Astrocyte (in vitro differentiated cells and primary cell): ENCODE measurements at places on chromosomes 4 and X.

DNA sequence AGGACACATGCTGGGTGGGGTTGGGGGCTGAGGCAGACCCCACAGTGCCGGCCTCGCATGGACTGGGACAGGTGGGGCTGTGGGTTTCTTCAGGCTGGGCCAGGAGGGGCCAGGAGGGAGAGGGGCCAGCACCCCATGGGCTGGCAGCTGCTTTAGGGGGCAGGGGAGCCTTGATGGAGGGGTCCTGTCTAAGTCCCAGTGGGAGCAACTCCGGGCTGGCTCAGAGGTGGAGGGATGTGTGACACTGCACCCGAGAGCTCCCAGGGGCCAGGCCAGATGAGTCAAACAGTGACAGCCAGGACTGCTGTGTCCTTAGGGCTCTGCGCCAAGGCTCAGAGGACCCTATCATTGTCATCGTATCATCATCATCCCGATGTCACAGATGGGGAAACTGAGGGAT is 4.4 kb upstream of the ABLIM2 start:
- no peak for DNase-seq

DNA sequence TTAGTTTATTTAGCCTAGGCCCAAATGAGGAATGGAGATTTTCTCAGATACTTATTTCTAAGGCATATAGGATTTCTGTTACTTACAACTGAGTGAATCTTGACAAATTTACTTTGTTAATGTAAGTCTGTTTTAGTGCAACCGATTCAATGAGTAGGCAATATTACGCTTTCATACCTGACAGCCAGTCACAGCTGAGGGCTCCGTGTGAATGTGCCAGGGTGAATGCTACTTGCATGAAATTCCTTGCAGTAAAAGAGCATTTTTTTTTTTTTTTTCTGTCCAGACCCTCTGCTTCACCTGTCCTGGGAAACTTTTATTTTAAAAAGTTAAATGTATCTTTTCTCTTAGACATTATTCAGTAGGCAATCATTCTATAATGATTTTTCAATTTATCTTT is 1100.0 kb downstream of the FAT4 start:
- DNase-seq = no peak

DNA sequence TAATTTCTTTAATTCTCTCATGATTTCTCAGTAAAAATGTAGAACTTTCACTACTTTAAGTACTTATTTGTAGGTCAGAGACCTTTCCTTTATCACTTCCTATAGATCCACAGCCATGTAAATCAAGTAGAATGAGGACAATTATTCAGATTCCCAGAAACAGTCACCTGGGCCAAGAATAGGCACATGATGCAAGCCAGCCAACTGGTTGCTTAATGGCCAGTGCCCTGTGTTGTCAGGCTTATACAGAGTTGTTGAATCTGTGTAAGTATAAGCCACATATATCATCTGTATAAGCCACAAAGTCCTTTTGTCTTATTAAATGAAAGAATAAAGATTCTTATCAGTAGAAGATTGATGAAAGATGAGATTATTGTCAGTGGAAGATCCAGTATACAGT is 5.2 kb downstream of the BANK1 start:
- DNase-seq = no peak

- DNase-seq = no peak
Measured at GRCh38 chr4:138841343-138841742, 174.2 kb upstream of the NOCT start.

DNA sequence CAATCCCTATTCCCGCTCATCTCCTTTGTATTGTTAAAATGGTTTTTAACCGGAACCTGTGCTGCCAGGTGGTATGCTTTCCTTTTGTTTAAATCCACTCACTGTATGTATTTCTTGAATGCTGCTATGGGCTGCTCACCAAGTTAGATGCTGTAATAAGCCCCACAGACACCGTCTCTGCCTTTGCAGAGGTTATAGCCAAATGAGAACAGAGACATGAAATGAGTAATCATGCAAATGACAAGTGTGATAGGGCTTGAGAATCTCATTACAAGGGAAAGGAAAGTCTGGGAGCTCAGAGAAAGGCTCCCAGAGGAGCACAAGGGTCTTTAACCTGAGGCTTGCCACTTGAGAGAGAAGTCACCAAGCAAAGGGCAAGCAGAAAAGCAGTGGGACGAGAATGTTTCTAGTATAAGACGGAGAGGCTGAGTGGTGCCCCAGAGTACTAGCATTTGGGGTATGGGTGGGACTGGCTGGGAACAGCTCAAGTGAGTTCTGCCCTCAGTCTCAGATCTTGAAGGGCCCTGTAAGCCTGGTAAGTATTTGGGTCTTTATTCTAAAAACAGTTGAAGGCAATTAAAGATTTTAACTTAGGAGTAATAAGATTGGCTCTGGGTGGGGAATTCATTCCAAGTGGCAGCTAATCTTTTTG is 110.8 kb upstream of the H2AZ1 start:
- no peak for DNase-seq

DNA sequence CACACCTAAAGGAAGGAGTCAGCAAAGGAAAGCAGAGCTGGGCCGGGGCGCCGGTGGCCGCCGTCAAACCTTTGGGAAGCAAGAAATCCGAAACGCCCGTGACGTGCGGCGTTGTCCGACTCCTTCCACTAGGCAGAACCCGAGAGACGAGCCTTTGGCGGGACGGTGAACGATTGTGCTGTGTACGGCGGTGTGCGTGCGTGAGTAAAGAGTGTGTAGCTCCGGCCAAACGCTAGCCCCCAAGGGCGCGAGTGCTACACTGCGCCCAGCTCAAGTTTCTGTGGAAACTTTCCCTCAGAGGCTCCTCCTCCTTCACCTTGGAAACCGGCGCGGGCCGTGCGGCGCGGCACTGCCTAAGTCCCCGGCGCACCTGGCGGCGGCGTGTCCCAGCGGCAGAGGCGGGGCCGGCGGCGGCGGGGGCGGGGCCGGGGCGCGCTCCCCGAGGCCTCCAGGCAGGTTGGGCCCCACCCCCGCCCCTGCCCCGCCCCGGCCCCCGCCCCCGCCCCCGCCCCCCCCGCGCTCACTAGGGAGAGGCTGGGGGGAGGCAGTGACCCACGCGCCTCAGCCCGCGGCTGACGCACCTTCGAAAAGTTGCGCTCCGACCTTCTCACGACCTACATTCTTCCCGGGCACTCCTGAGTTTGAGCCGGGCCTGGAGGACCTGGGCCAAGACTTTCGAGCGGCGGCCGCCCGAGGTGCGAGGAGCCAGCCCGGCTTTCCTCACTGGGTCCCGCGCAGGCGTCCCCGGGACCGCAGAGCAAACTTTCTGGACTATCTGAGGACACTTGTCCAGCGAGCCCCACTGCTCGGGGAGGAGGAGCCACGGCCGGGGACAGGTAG is at the start of gene FHIP1A:
TSS of gene FHIP1A (plus strand) at position 547 of the 840 bp plus-strand sequence. CDS start 157,084 bp downstream, outside the sequence.
- peak; percentile 72 for DNase-seq

- no peak for DNase-seq
Measured at GRCh38 chrX:31340587-31340986, 268.7 kb upstream of the FTHL17 start.

DNA sequence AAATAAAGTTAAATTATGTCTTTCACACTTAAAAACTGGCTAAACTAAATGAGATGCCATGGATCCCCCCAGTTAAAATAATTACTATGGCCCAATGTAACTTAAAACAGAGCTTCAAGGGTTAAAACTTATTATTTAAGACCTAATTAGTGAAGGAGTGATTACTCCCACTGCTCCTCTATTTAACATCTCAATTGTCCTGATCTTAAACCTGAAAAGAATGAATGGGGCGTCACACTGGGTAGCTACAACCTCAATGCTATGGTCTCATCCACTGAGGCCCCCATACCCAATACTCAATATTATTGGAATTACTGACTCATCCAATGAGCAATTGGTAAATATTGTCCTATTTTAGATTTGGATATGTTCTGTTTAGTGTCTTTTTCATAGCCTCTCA is 21.1 kb upstream of the TMEM255A start:
- DNase-seq = no peak

- DNase-seq = no peak
Measured at GRCh38 chrX:24575496-24575895, 71.7 kb downstream of the PCYT1B start.

- no peak for DNase-seq
Measured at GRCh38 chr4:101259876-101260275, 87.5 kb downstream of the PPP3CA start.

- DNase-seq = peak; percentile 12
Measured at GRCh38 chrX:136954930-136955329, 74.4 kb upstream of the RBMX start.

DNA sequence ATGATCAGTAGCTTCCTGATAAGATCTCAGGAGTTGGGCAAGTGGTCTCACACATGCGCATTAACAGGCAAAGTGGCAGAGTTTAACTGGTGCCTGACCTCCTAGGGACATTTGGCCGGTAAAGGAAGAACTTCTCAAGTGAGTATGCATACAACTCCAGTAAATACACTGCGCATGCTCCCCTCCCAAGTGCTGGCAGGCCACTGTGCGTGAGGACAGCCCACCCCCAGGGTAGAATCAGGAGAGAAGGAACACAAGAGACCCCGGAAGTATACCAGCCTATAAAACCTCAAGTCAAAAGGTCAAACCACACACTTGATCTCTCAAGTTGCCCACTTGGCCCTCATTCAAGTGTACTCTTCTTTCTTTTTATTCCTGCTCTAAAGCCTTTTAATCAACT is 225.5 kb upstream of the ANKRD50 start:
- no peak for DNase-seq

- no peak for DNase-seq
Measured at GRCh38 chrX:38881066-38881465, 79.8 kb downstream of the MID1IP1 start.

GRCh38 chr4:21697583-21697982 is 251.0 kb downstream of the KCNIP4 start:
- peak; percentile 18 for DNase-seq

DNA sequence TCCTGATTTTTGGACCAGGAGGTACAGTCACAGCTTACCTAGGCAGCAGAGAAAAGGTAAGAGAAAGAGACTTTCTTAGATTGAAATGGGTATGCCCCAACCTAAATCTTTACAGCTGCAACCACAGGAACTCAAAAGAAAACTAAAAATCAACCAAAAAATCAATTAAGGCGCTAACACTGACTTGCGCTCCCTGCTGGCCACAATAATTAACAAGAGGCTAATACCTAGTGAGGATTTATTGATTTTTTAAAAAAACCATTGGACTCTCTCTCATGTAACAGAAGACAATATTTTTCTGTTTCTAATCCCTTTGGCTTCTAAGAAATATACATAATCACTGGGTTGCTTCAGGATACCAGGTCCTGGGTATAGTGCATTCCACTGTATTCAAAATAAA is 153.9 kb upstream of the TENM3 start:
- no peak for DNase-seq

- DNase-seq = no peak
Measured at GRCh38 chrX:54419559-54420302, 20.5 kb upstream of the TSR2 start.

DNA sequence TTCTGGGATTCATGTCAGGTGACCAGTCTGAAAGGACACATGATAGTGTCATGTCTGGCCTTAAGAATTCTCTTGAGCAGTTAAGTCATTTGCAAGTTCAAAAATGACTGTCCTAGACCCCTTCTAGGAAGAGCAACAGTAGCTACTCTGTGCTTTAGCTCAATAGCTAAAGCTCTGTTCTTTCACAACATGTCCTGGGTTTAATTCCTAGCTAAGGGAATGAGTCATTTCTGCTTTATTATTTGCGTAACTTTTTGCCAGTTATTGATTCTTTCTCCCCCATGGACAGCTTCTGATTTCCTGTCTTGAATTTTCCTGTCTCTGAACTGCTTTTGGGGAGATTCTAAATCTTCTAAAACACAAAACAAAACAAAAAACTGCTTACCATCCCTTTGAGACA is 1055.8 kb upstream of the DIAPH2 start:
- DNase-seq = no peak
